ENCODE measurements at places on chromosomes 2 and 18.
A peak's percentile ranks its signal among the peaks of the same experiment; 100 is the strongest.

GRCh38 chr2:122136056-122136455, 380.6 kb downstream of the TSN start:
- no peak for DNase-seq

DNA sequence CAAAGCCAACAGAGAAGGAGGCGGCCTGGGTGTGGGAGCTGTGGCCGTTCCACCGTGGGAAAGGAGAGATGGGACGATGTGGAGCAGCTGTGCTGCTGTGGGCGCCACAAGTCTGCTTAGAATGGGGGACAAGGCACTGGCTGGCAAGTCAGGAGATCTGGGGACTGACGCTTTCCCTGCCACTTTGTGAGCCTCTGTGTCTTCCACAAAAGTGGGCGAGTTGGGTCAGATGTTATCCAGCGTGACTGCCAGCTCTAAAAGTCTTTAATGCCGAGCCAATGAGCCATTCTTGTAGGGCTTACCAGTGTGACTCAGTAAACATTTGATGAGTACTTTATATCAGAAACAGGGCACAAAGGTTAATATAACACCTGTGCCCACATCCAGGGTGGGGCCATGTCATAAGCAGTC, 113.6 kb upstream of the MGAT5 start:
- no peak for DNase-seq

- no peak for DNase-seq
Measured at GRCh38 chr18:56097621-56098020, 509.6 kb upstream of the TCF4 start.

- no peak for DNase-seq
Measured at GRCh38 chr18:9823805-9824473, 61.8 kb upstream of the TXNDC2 start.

- DNase-seq, result no peak
Measured at GRCh38 chr2:205755923-205756322, 73.6 kb downstream of the NRP2 start.

DNA sequence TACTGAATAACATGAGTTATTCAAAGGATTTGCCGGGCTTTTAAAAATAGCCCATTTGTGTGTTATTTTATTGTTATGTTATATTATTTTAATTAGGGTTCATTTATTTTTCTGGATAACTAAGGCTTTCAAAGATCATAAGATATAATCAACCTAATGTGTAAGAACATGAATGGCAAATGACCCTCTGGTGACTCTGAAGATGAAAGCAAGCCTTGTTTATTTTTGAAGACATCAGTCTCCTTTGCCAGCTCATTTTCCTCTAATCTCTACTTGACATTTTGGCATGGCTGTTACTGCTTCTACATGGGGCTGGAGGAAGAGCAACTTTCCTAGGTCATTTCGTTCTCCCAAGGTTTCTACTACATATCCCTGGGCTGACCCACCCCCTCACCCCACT, 10.6 kb downstream of the FAP start:
- no peak for DNase-seq

GRCh38 chr2:106156305-106157296, 37.5 kb downstream of the UXS1 start:
- DNase-seq, result no peak

DNA sequence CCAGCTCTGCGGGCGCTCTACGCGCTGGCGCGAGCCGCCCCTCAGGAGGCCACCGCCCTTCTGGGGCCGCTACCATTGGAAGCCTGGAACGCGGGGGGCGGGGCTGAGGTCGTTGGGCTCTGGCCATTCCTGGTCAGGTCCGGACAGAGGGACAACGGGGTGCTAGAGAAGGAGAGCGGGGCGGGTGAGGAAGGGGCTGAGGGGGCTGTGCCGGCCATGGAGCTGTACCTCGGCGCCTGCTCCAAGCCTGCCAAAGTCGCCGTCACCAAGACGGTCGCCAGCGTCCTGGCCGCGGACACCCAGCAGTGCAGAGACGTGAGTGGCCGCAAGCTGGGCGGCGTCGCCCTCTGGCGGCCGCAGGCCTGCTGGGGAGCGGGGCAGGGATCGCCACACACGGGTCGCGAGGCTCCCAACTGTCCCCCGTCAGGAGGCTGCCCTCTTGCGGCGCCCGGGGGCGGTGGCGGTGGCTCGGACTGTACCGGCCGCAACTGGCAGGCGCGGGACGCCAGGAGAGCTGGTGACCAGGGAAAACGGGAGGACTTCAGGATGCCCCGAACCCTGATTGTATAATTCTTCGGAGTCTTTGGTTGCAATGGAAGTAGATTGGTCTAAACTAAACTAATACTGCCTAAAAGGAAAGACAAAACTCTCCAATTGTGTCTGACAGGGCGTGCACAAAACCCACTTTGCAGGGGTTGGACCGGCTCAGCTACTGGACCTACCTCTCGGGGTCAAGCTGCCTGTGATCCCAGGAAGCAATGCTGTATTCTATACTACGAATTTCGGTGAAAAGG, at the start of gene FSIP2:
FSIP2 (plus strand) TSS at position 126 of the 794 bp plus-strand sequence; CDS start at position 217, 91 bp downstream.
- peak; percentile 20 for DNase-seq

GRCh38 chr18:59672235-59672711, 24.9 kb downstream of the CCBE1 start:
- no peak for DNase-seq

- no peak for DNase-seq
Measured at GRCh38 chr18:50356036-50356945, 18.6 kb upstream of the SKA1 start.

GRCh38 chr2:63345285-63345633, 243.0 kb downstream of the WDPCP start:
- DNase-seq, result no peak

GRCh38 chr2:170345607-170346006, 167.7 kb downstream of the MYO3B start:
- DNase-seq, result no peak

DNA sequence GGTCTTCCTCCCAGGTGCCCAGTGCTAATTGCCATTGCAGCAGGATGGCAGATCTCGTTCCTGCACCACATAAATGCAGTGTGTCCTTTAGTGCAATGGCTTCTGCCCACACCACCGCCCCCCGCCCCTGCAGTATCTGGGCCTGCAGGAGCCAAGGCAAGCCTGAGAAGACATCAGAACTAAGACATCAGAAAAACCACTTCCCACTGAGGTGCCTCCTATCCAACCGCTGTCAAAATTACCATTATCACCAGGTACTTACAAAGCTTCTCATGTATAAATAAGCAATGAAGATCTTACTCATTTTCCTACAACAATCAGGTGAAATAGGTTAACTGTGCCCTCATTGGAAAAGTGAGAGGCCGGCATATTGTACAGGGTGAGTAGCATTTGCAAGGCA, 228.8 kb downstream of the FBXO15 start:
- DNase-seq, result no peak

GRCh38 chr2:114962532-114962931, 520.1 kb downstream of the DPP10 start:
- no peak for DNase-seq

DNA sequence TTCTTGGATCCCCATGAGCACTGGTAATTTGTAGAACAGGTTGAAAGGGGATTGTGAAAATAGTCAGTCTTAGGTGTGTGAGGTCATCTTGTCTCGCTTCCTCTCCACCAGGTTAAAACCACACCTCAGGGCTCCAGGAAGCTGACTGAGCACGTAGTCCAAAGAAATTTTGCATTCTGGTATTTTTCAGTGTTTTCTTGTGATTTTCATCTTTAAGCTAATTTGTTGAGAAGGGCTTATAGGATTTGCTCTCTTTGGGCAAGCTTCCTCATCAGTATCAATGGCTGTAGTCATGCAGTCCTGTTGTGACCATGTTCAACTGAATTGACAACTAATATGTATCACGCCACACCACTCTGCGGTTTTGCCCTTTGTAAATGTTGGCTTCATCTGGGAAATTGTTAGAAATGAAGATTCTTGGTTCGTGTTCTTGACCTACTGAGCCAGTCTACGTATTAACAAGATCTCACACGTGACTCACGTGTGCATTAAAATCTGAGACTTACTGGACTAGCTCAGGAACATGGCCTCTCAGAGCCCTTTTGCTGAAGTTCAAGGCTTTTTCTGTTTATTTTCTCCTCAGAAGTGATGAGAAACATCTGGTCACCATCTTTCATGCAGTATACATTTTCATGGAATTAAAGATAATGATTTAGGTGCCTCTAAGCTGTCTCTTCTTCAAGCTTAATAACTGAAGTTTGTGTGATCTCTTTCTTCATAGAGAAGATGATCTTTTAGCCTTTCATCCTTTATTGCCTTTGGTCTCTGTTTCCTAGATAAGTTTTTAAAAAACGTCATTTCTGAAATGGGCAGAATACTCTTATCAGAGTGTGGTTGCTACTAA, 32.8 kb downstream of the FMNL2 start:
- DNase-seq, result no peak

- DNase-seq, result no peak
Measured at GRCh38 chr2:239065962-239066361, 218.1 kb downstream of the TWIST2 start.

DNA sequence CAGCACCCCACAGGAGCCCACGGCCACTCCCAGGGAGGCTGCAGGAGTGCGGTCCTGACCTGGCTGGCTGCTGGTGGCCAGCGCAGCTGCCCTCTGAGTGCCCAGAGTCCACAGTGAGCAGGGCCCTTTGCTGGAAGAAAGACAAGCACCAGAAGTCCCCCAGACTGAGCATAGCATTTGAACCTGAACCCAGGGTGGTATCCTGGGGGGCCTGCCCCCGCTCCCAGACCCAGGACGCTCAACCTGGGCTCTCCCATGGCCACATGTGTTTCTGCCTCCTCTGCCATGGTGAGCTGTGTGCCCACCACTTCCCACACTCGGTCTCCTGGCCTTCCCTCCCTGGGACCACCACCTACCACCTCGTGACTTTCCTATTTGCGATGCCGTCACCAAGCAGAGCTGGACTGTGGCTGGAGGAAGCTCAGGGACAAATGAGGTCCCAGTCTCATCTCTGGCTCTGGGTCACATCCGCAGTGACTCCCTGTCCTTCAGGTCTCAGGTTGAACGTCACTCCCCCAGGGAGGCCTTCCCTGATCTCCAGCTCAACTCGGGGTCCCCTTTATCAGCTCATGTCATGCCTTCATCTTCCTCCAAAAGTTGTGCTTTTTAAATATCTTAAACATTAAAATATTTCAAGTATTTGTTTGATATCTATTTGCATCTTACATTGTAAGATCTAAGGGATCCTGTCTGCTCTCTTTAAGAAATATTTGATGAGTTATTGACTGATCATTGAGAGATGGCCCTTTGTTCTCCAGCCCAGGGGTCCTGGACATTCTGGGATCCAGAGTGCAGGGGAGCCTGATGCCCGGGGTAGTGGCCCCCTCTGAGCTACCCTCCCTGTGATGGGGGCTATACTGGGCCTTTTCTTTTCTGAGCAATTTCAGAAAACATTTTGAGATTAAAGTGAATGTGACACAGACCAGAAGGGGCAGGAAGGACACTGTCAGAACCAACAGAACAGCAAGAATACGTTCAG, 16.4 kb upstream of the GPR55 start:
- no peak for DNase-seq

DNA sequence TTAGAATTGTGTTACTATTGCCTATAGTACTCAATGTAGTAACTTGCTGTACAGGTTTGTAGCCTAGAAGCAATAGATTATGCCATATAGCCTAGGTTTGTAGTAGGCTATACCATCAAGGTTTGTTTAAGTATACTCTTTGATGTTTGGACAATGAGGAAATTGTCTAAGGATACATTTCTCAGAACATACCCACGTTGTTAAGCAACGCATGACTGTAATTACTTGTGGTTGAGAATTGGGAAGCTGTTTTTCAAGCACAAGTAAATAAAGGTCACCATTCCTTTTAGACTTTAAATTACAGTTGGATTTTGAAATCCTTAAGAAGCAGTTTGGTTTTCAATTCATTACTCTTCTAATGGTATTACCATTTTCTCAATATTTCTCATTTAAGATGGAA, 89.8 kb upstream of the KCNH7 start:
- DNase-seq, result no peak

DNA sequence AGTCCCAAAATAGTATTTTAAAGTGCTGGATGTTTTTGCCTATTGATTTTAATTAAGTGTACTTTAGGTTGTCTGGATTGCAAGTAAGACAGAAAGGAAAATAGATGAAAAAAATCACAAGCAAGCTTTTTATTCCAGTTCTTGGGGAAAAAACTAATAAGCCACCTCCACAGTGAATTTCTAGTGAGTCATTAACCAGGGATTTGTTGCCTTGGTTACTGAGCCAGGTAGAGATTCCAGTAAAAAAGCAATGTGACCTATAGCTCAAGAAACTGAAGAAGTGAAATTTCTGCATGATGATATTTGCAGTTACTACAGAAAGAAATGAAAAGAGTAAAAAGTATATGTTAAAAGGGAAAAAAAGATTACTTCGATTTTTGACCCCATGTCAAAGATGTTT, 160.6 kb downstream of the METTL4 start:
- no peak for DNase-seq

- peak; percentile 42 for DNase-seq
Measured at GRCh38 chr18:2971741-2972552, 41.0 kb downstream of the LPIN2 start.

DNA sequence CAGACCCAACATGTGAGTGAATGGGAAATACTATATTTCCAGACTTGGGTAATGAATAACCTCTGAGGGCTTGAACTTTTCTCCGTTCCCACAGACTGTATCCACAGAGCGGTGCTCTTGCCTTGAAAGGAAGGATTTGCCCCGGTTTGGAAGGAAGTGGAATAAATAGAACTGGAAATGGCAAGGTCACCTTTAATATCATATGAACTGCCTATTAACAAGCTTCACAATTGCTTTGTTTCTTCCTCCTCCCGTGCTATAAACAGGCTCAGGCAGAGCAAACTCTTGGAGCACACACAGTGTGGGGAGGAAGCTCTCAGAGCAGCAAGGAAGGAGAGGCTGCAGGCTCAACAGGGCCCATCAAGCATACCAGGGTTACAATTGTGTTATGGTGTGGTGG, 28.5 kb upstream of the DARS1 start:
- no peak for DNase-seq

GRCh38 chr2:27243391-27244130, 19.3 kb downstream of the SLC30A3 start:
- no peak for DNase-seq

GRCh38 chr2:203887677-203888076, 20.1 kb downstream of the CTLA4 start:
- no peak for DNase-seq

GRCh38 chr2:28438532-28439063, 45.9 kb downstream of the FOSL2 start:
- DNase-seq, result no peak

- no peak for DNase-seq
Measured at GRCh38 chr2:224973112-224974016, 68.9 kb downstream of the DOCK10 start.

DNA sequence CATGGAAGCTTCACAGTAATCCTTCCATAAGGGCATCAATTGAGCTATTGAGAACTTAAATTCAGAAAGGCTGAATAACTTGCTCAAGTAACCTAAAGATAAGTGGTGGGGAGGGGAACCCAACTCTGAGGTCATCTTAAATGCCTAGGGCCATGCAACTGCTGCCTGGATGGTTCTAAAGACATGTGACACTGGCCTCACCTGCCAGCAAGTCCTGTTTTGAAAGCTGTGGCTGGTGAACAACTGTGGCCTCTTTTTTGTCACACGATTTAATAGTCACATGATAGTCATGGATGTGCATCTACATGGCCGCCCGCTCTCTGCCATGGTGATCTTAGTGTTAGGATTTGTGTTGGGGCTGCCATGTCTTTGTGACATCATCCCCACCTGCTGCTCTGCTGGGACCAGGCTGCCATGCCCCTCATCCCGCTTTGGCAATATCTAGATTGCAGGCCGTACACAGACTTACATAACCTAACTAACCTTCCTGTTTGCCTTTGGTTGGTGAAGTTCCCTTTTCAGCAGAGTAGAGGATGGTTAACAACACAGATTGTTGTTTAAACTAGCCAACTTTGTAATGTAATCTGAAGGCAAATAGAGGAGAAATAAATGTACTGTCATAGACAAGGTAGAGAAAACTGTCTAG, 177.9 kb upstream of the SH3BP4 start:
- no peak for DNase-seq

Measured in CD4-positive, alpha-beta T cell (primary cell).